Stimulated activated CD8-positive, alpha-beta memory T cell treated with anti-CD3 and anti-CD28 coated beads, Interleukin-15, amount 100 ng/mL, for 48 hours (primary cell): ENCODE measurements at places on chromosomes 5 and 9.

GRCh38 chr9:132525308-132526023, 56.9 kb upstream of the BARHL1 start:
- DNase-seq, result no peak

GRCh38 chr9:123135430-123135829, 102.0 kb downstream of the GPR21 start:
- DNase-seq, result no peak

DNA sequence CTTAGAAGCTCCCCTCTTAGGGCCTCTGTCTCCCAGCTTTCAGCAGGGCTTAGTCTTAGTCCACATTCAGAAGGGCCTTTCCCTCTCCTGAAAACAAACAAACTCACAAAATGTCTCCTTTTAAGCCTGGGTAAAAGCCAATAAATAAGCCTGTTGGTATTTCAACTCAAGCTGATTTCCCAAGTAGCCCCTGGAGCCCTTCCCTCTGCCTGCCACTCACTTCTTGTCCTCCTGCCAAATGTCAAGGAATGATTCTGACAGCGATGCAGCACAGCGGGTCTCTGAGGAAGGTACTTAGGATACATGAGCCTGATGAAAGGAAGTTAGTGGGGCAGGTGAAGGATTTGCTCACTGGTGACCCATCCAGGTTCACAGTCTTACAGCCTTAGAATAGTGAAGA, 210.5 kb downstream of the PJA2 start:
- no peak for DNase-seq

DNA sequence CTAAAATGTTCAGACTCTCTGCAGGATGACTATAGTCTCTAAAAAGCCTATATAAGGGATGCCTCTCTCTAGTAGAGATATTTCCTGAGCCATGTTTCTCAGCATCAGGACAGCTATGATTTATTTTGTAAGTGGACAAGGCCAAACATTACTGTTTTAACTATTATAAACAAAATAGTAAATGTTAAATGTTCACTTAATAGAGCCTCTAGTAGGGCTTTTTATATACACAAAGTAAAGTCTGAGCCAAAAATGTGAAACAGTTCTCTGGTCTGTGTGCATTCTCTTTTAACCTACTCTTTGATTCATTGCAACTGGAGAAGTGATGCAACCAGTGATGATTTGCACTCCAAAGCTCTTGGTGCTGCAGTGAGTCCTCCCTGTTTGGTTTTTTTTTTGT, 220.5 kb downstream of the GDNF start:
- no peak for DNase-seq

DNA sequence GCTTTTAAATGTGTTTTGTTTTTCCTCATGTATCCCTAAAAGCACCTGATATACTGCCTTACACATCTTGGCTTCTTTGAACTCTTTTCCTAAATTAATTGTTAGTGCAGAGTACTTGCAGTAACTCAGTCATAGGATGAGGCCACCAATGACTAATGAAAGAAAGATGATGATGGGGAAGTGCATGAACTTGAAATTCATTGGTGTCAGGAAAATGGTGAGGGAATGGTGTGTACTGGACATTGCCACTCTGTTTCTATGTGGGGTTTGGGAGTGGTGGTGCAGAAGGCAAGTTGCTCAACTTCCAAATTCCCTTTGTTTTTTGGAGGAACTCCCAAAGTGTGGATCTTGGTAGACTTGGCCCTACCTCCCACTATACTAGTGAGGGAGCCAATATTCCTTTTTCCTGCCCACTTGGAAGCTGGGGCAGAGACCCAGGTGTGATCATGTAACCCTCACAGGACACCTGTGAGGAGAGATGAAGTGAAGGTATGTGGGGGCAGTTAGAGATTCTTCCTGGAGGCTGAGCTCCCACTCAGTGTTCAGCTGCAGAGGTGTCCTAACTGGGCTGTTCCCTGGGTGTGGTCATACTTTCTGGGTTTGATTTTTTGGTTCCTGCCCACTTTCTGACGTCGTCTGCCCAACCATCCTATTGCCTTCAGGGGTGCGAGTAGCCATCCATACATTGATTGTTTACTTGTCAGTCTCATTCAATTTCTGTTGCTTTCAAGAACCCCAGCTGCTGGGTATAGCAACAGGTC, 298.5 kb downstream of the MAST4 start:
- DNase-seq, result no peak

DNA sequence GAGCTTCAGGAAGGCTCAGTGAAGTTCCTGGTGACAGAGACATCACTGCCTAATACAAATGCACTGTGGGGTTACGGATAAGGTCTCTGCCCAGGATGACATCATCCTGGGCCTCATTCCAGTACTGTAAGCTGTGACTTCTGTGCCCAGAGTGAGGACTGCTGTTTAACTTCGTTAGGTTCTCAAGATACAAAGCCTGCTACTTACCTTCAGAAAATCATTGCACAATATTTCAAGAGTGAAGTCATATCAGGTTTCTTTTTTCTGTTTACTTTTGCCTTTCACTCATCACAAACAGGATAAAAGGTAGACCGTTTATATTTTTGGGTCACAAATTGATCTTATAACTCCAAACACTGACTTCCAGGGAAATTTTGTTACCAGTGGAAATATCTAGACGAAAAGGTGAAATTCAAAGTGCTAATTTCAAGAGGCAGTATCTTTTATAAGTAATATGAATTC, 241.2 kb downstream of the PIK3R1 start:
- no peak for DNase-seq

- no peak for DNase-seq
Observed at GRCh38 chr5:103441523-103441922, 121.1 kb downstream of the NUDT12 start.

GRCh38 chr9:532707-533106, 308.8 kb upstream of the DMRT1 start:
- DNase-seq, result no peak
